Fibroblast of skin of right biceps (primary cell): ENCODE measurements at places on chromosomes 4 and X.

GRCh38 chrX:55029291-55029690, 1.5 kb downstream of the ALAS2 start:
- DNase-seq = no peak

DNA sequence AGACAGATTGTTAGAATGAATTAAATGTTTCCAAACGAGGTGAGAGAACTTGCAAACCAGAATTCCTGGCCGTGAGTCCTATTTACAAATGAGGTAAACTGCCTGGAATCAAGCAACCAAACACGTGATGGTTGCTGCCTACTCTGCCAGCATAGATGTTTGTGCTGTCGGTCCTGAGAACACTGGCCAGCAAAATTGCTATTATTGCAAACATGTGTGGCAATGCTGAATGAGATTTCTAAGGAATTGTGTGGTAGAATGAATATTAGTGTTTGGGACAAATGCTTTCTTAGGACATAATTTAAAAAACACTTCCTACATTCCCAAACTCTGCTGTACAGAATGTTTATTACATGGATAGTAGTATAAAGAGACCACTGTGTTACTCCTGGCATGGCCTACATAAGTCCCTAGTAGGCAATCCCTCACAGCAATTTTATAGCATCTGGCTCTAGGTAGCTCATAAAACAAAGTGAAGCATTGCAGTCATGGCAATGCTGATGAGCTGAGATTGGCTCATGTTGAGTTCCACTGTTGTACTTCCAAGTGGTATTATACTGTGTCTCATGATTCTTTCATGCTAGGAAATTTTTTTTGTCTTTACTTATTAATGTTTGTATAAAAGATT, 605.2 kb upstream of the EPHA5 start:
- no peak for DNase-seq

DNA sequence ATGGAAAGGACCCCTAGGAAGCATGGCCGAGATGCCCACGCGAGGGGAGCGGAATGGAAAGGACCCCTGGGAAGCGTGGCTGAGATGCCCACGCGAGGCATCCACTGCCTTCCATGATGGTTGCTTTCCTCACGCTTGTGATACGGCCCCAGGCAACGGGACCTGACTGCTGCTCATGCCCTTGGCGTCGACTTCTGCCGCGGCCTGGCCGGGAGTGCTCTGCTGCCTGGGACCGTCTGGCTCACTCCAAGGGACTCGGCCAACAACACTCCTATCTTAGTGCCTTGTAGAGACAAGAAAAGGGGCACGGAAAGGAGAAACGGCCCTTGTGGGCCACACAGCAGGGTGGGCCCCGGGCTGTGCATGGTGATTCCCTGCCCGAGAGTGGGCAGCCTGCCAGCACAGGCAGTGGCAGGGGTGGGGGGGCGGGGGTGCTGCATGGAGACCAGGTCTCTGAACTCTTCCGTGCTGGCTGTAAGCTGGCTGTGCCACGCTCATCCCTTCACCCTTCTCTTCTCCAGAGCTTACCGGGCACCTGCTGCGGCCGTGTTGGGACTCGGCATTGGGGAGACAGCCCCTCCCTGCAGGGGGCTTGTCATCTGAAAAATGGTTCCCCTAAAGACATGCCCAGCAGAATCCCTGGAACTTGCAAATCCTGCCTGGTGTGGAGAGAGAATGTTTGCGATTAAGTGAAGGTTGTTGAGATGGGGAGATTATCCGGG, 38.6 kb upstream of the HMX1 start:
- no peak for DNase-seq

- no peak for DNase-seq
Observed at GRCh38 chr4:7273738-7274297, 81.5 kb downstream of the SORCS2 start.
